ENCODE measurements at places on chromosomes 2 and 18. TPM values are rescaled to one million over a fixed set of nuclear protein-coding genes. Genes with fewer than 3 reads are reported as not detected.

GRCh38 chr2:17756668-17757067 lies 2.7 kb downstream of the GEN1 start:
- DNase-seq: no peak

TMEM169 gene
- total RNA-seq: 0.21 TPM

- no peak for DNase-seq
Measured at GRCh38 chr2:186503827-186504606, 18.0 kb downstream of the ZC3H15 start.

DPP10 gene
- 8.1 TPM for total RNA-seq

GRCh38 chr2:27013738-27014137 lies 19.0 kb upstream of the TMEM214 start:
- no peak for DNase-seq

- DNase-seq: peak; percentile 70
Measured at GRCh38 chr2:227033471-227034148, 130.4 kb downstream of the COL4A4 start.

ZSWIM2 gene
- total RNA-seq: not detected
